ENCODE measurements at places on chromosomes 13 and 19.

GRCh38 chr19:46606019-46606418 lies 4.9 kb downstream of the CALM3 start:
- H3K4me1 ChIP-seq: peaks cover 43% of the 10 kb centered on the region
- peak overlapping the region; percentile 72 for H3K27ac ChIP-seq
- H3K27me3 ChIP-seq: no peaks in the 10 kb centered on the region
- no peak for DNase-seq
- H3K36me3 ChIP-seq: no peaks in the 10 kb centered on the region

DNA sequence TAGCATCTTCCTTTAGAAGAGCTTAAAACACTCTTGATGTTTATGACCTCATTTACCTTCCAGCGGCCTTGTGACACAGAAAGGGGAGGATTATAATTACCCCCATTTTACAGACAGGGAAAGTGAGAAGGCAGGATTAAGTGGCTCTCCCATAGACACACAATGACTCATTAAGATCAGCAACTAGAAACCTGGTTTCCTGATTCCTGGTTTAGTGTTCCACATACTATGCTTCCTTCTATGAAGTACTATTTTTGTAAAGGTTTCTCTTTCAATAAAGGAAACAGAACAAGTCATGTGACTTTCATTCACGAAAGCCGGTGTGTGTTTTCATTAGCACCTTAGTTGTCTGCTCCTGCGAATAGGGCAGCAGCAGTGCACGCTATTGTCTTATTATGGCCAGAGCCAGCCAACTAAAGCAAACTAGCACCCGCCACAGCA lies 8.3 kb downstream of the IRS2 start:
- H3K27me3 ChIP-seq: no peaks in the 10 kb centered on the region
- H3K4me1 ChIP-seq: no peaks in the 10 kb centered on the region
- H3K4me3 ChIP-seq: peak overlapping the region; percentile 68
- H3K27ac ChIP-seq: no peak overlapping the region
- DNase-seq: no peak
- H3K36me3 ChIP-seq: peaks cover 10% of the 10 kb centered on the region

DNA sequence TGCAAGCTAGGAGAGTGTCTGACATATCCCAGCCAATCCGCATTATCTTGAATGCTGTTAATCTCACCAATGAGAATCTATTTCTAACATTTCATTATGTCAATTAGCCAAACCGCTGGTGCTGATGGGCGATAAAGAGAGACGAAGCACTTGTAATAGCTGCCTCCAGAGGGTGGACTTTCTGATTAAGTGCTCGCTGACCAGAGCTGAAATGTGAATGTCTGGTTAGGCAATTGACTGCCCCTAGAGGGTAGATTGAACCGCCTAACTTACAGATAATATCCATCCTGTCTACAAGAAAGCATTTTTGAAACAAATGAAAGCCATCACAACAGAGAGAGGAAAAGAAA lies 552 bp upstream of the GRWD1 start:
- peak overlapping the region; percentile 73 for H3K27ac ChIP-seq
- no peak for DNase-seq
- peak overlapping the region; percentile 79 for H3K4me3 ChIP-seq
- peaks cover 11% of the 10 kb centered on the region for H3K36me3 ChIP-seq
- peaks cover 25% of the 10 kb centered on the region for H3K27me3 ChIP-seq

- no peak for DNase-seq
- no peaks in the 10 kb centered on the region for H3K27me3 ChIP-seq
- H3K4me3 ChIP-seq: no peak overlapping the region
- peaks cover 6% of the 10 kb centered on the region for H3K36me3 ChIP-seq
- no peak overlapping the region for H3K27ac ChIP-seq
- no peaks in the 10 kb centered on the region for H3K4me1 ChIP-seq
These were observed 21.3 kb downstream of the RNF6 start for GRCh38 chr13:26200811-26201210.

GRCh38 chr19:34484328-34484727 lies 2.8 kb downstream of the WTIP start:
- H3K36me3 ChIP-seq: no peaks in the 10 kb centered on the region
- peaks cover 19% of the 10 kb centered on the region for H3K4me1 ChIP-seq
- peak overlapping the region; percentile 44 for H3K27ac ChIP-seq

DNA sequence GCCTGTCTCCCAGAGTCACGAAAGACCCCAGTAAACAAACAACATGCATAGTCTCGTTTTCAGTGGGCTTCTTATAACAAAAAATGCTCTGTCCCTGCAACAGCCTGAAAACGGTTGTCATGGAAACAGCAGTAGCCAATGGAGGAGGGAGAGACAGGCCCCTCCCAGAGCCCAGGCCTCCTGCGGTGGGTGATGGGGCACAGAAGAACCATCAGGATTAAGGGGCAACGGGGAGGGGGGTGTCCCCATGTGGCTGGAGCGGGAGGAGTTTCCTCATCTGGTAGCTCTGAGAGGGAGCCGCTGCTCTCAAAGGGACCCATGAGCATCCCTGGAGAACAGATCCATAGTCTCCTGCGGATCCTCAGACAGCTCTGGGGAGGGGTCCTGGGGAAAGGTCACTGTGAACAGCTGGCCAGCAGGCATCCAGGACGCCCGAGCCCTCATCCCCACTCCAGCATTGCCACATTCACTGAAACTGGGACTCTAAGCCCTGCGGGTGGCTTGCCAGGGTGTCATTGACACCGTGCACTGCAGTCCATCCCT lies 37.5 kb upstream of the PNMA8B start:
- H3K27me3 ChIP-seq: peaks cover 16% of the 10 kb centered on the region
- H3K27ac ChIP-seq: no peak overlapping the region
- H3K4me1 ChIP-seq: peaks cover 10% of the 10 kb centered on the region
- H3K36me3 ChIP-seq: no peaks in the 10 kb centered on the region
- no peak overlapping the region for H3K4me3 ChIP-seq
- DNase-seq: no peak

DNA sequence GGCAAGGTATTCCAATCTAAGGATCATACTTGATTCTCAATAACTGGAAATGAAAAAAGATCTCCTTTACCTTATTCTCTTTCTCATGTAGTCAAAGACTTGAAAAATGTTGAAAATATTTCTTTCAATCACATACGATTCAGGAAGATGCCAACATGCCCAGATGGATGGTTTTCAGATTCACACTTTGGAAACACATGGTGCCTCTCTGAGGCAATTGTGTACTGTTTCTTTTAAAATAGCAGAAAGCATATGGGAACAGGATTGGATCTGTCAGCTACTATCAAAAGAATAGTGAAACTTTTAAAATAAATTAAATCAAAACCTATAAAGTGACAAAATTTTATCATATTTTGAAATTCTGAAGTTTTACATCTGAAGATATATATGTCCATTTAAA lies 222.4 kb downstream of the SPRY2 start:
- no peaks in the 10 kb centered on the region for H3K27me3 ChIP-seq
- no peak overlapping the region for H3K4me3 ChIP-seq
- DNase-seq: no peak
- H3K27ac ChIP-seq: no peak overlapping the region
- no peaks in the 10 kb centered on the region for H3K36me3 ChIP-seq
- H3K4me1 ChIP-seq: no peaks in the 10 kb centered on the region

DNA sequence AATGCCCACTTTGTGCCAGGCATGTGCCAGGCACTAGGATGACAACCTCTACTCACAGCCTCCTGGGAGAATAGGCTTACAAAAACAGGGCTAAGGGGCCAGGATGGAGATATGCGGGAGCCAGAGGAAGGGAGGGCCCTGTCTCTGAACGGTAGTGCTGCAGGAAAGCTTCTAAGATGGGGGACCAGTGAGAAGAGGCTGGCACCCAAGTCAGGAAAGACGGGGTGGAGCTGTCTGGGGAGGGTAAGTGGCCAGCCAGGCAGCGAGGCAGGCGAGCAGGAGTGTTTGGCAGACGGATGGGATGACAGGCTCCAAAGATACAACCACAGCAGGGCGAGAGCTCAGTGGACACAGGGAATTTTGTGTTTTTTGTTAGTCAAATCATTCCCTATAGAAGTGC lies 44.7 kb upstream of the GPI start:
- peaks cover 18% of the 10 kb centered on the region for H3K4me1 ChIP-seq
- no peak overlapping the region for H3K4me3 ChIP-seq
- no peak for DNase-seq
- peaks cover 37% of the 10 kb centered on the region for H3K36me3 ChIP-seq

Measured in tibial nerve (tissue), 4 donors.